ENCODE measurements at places on chromosomes 3 and 15. TPM values are rescaled to one million over a fixed set of nuclear protein-coding genes. Genes with fewer than 3 reads are reported as not detected.

GRCh38 chr15:72375501-72375845 is 341 bp downstream of the HEXA start:
- DNase-seq = no peak

DNA sequence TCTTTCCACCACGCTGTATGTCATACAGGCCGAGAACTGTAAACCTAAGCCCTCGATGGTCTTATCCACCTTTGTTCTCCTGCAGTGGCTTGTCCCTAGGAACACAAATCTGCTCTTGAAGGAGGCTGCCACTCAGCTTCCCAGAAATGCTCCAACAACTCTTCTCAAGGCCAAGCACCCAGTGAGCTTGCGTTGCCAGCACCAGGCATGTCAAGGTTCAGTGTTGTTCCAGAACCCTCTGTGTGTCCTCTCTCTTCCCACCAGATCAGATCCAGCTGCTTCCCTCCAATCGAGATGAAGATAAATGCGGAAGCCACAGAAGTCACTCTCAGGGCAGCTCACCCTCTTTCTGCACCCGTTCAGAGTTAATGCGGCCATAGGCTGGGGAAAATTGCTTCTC is 11.3 kb upstream of the MYZAP start:
- DNase-seq = no peak

GRM2 gene
- 0.52 TPM for polyA plus RNA-seq

FBN1 gene
- polyA plus RNA-seq = 98.2 TPM

DNA sequence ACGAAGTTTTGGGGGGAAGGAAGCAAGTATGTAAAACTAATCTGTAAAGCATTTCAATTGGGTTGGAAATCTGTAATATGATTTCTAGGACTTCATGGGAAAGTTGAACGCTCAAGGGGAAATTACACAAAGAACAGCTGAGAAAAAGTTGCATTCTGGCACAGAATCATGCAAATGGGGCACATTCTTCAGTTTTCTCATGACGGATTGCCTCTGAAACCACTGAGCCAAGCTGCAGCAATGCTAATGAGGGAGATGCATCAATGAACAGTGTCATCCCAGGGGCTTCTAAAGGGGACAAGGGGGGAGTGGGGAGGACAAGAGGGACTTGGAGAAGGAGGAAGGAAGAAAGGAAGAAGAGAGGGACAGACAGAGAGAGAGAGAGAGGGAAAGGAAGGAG is 291.4 kb upstream of the ATP11B start:
- no peak for DNase-seq

- no peak for DNase-seq
Measured at GRCh38 chr15:79185199-79185598, 94.6 kb upstream of the RASGRF1 start.

RBMS3 gene
- polyA plus RNA-seq = 15.4 TPM

All from left kidney (tissue), 8 donors.